ENCODE measurements at places on chromosomes 13 and 19.

DNA sequence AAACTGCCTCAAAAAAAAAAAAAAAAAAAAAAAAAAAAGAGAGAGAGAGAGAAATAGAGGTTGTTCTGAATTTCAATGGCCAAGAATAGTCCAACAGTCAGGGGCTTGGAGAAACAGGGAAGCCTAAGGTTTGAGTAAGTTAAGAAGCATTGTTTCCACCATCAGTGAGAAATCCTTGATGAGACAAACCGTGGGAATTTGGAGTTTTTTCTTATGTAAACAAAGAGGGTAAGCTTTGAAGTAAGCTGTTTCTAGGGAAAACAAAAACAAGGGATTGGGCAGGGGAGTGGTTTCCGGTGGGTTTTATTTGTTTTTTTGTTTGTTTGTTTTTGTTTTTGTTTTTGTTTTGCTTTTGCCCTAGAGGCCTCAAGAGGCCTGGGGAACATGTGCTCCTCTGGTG is 11.2 kb upstream of the ERVV-1 start:
- no peak for DNase-seq

DNA sequence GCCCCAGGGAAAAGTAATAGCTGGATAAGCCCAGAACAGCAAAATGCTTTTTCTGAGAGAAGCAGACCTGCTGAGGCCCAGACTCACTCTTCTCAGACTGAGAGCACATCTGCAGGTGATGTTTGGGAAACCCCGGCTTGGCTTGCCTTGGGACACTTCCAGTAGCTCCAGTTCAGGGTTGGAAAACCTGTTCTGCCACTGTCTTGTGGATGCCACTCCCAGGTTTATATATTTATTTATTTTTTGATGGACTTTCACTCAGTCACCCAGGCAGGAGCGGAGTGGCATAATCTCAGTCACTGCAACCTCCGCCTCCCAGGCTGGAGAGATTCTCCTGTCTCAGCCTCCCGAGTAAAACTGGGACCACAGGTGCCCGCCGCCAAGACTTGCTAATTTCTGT is 8.0 kb upstream of the SMARCA4 start:
- no peak for DNase-seq

DNA sequence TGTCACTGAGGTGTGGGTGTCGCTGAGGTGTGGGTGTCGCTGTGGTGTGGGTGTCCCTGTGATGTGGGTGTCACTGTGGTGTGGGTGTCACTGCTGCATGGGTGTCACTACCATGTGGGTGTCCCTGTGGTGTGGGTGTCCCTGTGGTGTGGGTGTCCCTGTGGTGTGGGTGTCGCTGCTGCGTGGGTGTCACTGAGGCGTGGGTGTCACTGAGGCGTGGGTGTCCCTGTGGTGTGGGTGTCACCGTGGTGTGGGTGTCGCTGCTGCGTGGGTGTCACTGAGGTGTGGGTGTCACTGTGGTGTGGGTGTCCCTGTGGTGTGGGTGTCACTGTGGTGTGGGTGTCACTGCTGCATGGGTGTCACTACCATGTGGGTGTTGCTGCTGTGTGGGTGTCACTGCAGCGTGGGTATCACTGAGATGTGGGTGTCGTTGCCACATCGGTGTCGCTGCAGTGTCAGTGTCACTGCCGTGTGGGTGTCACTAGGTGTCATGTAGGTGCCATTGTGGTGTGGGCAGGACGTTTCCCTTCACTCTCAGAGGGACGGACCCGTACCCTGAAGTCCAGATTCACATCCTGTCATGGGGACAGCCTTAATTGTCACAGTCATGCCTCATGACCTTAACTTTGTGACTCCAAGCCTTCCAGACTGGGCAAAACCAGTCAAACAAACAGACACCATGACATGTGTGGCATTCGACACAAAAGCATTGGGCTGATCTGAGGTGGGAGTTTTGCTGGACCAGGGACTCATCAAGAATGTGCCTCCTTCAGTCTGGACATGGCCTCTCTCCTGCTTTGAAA is 12.7 kb upstream of the GAS6 start:
- no peak for DNase-seq

GRCh38 chr13:49627831-49628652 is at the start of gene ARL11:
TSS of gene ARL11 (plus strand) at chr13:49628507. CDS start at chr13:49630448, 1,941 bp downstream.
- no peak for DNase-seq

DNA sequence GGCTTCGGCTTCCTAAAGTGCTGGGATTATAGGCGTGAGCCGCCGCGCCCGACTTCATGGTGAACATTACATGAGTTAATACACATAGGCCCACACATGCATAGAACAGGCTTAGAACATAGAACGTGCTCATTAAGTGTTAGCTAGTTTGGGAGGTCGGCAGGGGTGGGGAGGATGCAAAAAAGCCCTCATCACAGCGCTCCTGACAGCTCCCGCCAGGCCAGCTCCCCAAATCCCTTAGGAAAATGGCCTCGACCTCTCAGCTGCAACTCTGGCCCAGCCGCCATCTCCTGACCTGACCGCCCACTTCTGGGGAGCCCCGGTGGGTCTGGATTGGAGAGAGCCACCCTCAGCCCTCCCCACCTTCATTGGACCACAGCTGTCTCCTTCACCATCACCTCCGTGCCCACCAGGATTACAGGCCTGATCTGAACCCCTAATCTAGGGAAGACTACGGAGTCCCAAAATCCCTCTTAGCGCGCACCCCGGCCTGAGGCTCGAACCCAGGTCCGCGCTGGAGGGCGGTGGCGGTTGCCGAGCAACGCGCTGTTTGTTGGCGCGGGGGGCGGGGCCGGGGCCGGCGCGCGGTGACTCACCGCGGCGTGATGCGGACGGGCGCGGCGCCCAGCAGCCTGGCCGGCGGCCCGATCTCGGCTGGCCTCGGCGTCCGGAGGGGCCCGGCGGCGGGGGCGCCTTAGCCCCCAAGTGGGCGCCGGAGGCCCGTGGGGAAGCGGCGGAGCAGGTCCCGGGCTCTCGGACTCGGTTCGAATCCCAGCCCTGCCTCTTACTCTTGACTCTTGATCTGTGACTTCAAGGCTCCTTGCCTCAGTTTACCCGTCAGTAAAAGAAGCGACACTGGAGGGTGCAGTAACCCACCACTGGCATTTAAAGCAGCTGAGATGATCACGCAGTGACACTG is 26.7 kb upstream of the NANOS3 start:
- peak; percentile 81 for DNase-seq

DNA sequence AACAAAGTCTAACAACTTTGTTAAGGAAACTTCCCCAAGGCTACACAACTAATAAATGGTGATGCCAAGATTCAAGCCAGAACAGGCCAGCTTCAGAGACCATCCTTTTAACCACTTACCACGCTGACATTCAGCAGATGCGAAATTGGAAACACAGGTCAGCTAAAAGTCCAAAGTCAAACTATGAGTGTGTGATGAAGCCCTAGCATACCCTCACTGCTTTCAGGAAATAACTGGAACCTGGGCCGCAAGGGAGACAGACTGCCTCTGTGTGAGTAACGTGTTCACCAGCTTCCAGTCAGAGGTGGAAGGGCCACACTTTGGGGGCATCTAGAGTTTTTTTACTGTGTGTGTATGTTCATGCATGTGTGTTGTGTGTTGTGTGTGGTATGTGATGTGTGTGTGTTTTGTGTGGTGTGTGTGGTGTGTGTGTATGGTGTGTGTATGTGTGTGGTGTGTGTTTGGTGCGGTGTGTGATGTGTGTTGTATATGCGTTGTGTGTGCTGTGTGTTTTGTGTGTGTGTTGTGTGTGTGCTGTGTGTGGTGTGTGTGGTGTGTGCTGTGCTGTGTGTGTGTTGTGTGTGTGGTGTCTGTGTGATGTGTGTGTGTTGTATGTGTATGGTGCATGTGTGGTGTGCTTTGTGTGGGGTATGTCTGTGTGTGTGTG is 12.5 kb upstream of the PDX1 start:
- DNase-seq = no peak

DNA sequence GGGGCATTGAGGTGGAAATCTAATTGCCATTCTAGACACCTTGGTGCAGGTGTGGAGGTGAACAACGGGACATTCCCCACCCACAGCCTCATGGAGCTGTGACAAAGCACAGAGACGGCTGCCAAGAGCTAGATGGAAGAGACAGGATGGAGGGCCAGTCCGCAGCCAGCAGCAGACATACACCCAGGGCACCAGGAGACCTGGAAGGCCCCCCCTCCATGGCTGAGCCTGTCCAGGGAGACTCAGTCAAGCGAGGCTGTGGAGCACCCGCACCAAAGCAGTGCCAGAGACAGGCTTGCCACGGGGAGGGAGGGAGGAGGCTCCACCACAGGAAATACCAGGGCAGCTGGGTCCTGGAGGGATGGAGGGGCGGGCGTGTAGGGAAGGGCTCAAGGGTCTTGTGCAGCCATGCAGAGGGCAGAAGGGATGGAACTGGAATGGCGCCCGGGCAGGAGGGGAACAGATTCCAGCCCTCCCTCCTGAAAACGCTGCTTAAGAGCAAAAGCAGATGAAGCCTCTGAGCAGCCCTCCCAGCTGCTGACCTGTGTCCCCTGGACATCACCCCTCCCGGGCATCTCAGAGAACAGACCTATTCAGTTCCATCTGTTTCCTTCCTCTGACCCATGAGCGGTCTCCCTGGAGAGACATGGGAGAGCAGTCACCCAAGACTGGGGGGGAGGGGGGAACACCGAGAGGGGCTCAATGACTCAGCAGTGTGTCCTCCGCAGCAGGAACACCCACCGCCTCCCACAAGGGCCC is 14.4 kb downstream of the EPS15L1 start:
- DNase-seq = peak; percentile 31

- no peak for DNase-seq
Observed at GRCh38 chr13:113531041-113531873, 40.7 kb upstream of the DCUN1D2 start.

All from hypothalamus (tissue), 51 donors.